ENCODE measurements at places on chromosomes 2 and 18.
A peak's percentile ranks its signal among the peaks of the same experiment; 100 is the strongest.

DNA sequence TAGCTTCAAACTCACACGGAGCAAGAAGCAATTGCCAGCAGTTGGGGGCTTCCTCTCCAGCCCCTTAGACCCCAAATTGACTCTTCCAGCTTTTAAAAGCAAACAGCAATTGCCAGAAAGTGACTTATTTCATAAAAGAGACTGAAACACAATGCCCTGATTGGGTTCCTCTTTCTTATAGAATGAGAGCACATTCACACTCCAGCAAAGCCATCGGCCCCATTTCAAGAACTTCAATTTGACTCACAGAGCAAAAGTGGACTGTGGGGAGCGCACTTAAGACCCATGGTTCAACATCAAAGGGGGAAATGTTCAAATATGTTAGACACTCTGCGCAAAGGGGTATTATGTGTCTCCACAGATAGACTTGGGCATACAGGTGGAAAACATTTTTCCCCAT, 484.7 kb downstream of the BCL11A start:
- no peak for DNase-seq

GRCh38 chr2:102657770-102658169, 38.4 kb downstream of the SLC9A2 start:
- DNase-seq: no peak

DNA sequence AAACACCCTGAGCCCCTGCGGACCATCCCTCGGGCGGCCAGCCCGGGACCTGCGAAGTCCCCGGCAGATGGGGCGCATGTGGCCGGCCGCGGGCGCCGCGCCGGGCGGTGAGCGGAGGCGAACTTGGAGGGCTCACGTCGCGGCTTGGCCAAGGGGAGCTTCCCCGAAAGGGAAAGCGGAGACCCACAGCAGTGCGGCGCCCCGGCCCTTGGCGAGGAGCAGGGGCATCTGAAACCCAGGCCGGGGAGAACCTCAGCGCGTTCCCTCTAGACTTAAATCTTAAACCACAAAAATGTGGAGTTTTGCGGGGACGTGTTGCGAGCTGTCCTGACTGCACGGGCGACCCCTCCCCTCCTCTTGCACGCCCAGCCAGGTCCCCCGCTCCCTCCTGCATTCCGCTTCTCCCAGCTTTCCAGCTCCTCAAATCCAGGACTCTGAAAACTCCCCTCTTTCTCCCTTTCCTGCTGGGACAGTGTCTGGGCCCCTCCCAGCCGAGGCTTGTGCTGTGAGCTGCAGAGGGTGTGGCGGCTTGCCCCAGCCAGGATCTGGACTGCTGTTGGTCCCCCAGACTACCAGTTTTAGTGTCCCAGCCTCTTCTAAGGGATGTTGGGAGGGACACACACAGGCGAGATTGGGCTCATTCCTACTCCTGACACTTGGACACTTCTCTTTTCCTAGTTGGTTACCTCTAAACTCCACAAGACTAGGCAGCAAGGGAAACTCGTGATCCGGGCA, 1.3 kb downstream of the FMNL2 start:
- peak; percentile 87 for DNase-seq

GRCh38 chr18:5963267-5963666, 67.9 kb upstream of the TMEM200C start:
- DNase-seq: no peak

DNA sequence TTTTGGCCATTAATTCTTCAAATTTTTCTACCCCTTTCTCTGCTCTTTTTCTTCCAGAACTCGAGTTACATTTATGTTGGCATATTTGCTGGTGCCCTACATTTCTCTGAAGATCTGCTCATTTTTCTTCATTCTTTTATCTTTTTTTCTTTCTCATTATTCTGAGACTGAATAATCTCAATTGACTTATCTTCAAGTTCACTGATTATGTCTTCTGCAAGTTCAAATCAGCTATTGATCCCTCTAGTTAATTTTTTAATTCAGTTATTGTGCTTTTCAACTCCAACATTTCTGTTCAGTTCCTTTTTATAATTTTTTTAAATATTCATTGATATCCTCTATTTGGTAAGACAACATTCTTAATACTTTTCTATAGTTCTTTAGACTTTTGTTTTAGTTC, 3.2 kb downstream of the CFAP210 start:
- no peak for DNase-seq

- no peak for DNase-seq
These were observed 12.0 kb downstream of the NDUFAF7 start for GRCh38 chr2:37243435-37243834.

GRCh38 chr18:25561918-25562317, 210.0 kb upstream of the ZNF521 start:
- no peak for DNase-seq

GRCh38 chr2:127045792-127046501, 61.0 kb downstream of the BIN1 start:
- no peak for DNase-seq

GRCh38 chr2:33207151-33207740, 260.5 kb downstream of the LTBP1 start:
- DNase-seq: no peak

- DNase-seq: no peak
These were observed 68.2 kb downstream of the CALCRL start for GRCh38 chr2:187379869-187380268.

- no peak for DNase-seq
These were observed 87.8 kb upstream of the RNU4ATAC start for GRCh38 chr2:121442889-121443288.

DNA sequence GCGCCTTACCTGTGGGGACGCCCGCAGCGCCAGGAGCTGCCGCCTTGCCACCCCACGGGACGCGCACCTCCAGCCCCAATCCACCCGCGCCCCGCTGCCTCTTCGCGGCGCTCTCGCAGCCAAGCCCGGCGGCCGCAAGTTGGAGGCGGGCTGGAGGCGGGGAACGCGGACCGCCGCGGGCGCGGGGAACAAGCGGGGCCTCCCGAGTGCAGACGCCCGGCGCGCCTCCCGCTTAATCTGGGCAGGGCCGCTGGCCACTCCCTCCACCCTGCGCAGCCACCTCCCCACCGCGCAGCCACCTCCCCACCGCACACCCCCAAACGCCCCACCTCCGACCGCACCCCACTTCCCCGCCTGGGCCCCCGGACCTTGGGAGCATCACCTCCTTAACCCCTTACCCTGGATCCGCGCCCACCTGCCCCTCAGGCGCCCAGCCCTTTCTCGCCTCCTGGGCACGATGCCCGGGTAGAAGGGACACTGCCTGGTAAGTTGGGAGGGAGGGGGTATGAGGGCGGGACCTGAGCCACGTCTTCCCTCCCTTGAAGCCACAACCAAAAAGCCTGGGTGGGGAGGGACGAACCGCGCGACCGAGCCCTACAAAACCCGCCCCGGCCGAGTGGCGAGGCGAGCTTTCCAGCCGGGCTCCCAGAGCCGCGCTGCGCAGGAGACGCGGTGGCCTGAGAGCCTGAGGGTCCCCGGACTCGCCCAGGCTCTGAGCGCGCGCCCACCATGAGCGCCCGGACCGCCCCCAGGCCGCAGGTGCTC, at the start of the genes COL4A3 and COL4A4:
COL4A3 (plus strand) TSS at position 627 of the 765 bp plus-strand sequence; CDS start at position 730, 103 bp downstream.
COL4A4 (minus strand) TSS at position 208 of the 765 bp plus-strand sequence. CDS start 16,722 bp downstream, outside the sequence.
- peak; percentile 27 for DNase-seq

DNA sequence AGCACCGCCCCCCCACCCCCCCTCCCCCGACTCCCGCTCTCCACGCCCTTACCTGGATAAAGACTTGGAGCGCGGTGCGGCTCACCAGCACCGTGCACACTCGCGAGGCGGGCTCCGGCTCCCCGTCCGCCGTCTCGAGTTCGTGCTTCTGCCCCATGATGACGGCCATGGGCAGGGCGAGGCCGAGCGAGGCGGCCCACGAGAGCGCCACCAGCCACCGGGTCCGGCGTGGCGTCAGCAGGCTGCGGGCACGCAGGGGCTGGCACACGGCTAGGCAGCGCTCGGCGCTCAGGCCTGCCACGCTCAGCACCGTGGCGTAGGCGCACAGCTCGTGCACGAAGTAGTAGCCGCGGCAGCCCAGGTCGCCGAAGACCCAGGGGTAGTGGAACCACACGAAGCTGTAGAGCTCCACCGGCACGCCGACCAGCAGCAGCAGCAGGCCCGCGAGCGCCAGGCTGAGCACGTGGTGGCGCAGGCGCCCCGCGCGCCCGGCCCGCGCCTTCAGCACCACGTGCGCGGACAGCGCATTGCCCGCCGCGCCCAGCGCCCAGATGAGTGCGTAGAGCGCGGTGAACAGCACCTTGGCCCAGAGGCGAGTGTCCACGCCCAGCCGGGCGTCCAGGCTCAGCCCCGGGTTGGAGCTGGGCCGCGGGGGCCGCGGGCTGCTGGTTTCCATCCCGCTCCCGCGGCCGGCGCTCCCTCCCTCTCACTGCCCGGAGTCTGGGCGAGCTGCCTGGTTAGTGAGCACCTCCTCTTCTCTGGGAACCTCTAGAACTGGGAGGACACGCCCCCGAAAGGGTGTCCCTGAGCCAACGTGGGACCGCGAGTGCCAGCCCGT, at the start of gene NTSR2:
NTSR2 (minus strand) TSS at position 742 of the 838 bp plus-strand sequence; CDS start at position 676, 66 bp downstream.
- no peak for DNase-seq

DNA sequence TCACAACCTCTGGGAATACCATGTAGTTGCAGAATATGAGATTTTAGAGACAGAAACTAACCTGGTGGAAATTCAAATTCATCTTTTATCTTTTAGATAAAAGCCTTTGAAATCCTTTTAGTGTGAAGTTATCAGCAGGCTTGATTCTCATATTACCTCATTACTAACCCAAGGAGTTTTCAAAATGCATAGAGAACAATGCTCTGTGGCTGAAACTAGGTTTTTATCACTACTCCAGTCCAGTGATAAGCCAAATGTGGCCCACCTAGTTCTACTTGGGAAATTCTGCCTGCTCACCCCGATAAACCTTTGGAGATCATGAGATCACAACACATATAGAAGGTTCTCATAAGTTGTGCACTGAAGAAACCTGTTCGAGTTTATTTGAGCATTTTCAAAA, 121.7 kb downstream of the MMADHC start:
- no peak for DNase-seq

DNA sequence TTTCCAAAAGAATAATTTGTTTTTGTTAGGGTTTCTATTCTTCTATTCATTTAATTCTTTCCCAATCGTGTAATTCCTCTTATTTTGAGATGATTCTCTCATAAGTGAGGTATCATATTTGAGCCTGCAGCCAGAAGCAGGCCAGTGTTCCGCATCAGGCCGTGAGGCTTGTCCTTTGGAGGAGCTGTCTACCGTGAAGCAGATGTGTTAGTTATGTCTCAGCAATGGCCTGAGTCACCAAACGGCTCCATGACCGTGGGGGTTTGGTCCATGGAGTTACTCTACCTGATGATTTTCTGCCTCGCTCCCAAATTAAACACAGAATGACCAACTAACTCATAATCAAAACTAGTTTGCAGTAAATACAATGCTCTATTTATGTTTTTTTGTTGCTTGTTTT, 64.2 kb upstream of the TMEM87B start:
- DNase-seq: no peak

DNA sequence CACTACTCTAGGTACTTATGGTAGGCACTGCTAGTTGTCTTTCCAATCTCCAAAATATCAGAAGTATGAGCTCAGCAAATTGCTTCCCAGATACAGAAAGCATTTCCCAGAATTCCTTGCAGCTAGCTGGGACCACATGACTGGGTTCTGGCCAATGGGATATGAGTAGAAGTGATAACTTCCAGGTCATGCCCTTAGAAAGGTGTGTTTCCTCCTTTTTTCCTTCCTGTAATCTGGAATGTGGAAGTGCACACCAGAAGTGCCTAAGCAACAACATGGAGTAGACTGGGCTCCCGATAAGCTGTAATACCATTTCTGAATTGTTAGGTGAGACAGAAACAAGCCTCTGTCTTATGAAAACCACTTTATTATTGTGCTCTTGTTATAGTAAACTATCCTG, 279.8 kb downstream of the ZNF385B start:
- no peak for DNase-seq

GRCh38 chr18:22469926-22470247, 52.2 kb upstream of the CTAGE1 start:
- no peak for DNase-seq

DNA sequence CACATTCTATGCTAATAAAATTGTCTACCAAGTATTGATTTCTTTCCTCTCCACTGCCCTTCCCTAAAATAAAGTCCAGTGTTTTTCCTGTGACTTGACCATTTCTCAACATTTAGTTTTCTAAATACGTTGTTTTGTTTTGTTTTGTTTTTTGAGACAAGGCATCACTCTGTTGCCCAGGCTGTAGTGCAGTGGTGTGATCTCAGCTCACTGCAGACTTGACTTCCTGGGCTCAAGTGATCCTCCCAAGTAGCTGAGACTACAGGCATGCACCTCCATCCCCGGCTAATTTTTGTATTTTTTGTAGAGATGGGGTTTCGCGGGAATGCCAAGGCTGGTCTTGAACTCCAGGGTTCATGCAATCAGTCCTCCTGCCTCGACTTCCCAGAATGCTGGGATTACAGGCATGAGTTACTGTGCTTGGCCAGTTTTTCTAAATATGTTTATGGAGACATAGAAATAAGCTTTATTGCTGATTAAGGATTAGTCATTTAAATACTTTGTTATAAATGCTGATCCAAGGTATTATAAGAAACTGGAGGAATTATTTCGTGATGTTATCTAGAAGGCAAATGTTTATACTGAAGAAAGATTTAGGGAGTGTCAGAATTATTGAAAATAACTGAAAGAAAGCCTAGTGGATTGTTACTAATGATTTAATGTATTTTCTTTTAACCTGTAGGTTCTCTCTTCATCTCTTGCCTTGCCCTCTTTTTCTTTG, 5.7 kb upstream of the HTR2B start:
- DNase-seq: no peak

- DNase-seq: no peak
These were observed 502.0 kb downstream of the EPHA4 start for GRCh38 chr2:221070106-221070505.

GRCh38 chr2:124894199-124894598, 869.1 kb downstream of the CNTNAP5 start:
- DNase-seq: no peak

DNA sequence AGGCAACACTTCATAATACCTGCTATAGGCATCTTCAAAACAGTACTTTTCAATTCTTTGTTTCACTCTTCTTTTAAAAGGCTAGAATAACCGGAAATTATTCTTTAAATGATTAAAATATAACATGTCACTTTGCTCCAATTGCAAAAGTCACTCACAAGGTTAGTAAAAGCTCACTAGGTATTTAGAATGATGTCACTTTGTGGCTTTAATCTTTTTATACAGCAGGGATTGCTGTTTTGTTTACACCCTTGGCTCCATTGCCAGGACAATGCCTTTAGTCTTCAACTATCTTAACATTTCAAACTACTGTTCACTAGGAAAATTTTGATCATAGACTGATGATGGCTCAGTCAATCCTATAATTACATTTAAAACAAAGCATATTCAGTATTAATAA, 157.1 kb downstream of the BAZ2B start:
- DNase-seq: no peak

DNA sequence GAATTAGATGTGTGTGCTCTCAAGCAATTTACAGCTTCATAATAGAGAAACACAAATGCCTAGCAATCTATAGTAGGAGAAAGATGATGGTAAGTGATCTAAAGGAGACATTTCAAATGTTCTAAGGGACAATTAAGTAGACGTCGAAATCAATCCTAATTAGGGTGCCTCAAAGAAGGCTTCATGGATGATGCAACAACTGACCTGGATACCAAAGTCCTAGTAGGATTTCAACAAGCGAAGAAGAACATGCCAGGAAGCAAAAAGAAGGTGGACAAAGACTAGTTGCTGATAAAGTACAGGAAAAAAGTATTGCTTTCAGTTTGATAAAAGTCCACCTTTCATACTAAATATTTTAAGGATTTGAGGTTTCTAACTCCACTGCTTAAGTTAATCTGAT, 12.5 kb downstream of the FIGN start:
- no peak for DNase-seq

GRCh38 chr18:3150274-3150673, 69.5 kb downstream of the MYOM1 start:
- no peak for DNase-seq
